ENCODE measurements at places on chromosomes 2 and 18.

DNA sequence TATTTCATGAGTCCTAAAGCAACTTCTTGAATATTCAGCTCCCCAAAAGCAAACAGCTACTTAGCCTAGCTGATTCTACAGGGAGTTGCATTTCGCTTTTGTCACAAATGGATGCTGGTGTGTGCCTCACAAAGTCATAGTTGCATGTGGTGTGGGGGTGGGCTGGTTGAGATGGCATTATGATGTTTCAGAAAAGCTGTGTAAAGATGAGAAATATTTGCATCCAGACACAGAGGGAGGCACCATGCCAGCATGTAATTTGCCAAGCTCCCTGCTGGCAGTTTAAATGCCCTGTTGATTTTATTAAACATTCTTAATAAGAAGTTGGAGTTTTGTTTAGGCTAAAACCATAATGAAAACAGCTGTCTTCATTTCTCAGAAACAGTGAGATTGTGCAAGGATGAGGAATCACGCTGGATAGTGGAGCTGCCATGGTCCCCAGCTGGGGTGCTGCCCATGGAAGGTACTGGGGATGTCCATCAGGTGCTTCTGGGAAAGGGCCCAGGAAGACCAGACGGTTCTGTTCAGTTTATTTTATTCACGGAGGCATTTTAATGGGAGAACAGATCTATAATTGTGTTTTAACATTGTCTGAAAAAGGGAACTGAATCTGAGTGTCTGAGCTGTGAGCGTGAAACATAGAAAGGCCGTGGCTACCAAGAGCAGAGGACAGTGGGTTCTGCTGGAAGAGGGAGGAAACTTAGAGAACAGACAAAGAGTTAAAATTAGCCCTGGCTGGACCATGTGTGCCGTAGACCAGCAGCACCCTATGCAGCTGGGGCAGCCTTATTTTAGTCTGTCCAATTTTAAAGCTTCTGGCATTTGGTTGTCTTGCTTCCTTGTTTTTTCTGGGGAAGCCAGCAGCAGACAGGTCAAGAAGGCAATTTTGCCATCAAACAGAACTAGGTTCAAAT is 177.1 kb downstream of the FAM210A start:
- no peak for DNase-seq

- DNase-seq, result no peak
Observed at GRCh38 chr2:134368009-134368817, 114.3 kb downstream of the MGAT5 start.

GRCh38 chr18:76923485-76924085 is 101.2 kb downstream of the ZNF236 start:
- no peak for DNase-seq

GRCh38 chr18:32438173-32438572 is 32.5 kb downstream of the GAREM1 start:
- no peak for DNase-seq

DNA sequence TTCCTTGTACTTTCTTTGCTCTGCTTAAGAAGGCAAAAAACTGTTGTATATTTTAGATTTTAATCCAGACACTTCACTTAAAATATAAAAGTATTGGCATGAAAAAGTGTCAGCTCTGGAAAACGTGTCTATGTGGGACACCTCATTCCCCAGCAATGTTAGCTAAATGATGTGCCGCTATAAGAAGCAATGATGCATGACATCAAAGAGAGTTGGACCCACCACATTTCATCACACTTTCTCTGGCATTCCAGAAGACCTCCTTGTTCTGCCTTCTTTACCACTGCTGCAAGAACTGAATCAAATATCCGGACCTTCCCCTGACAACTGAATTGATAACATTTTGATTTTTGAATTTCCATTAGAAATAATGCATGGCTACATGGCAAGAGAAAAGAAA is 242.4 kb upstream of the TANK start:
- DNase-seq, result no peak

DNA sequence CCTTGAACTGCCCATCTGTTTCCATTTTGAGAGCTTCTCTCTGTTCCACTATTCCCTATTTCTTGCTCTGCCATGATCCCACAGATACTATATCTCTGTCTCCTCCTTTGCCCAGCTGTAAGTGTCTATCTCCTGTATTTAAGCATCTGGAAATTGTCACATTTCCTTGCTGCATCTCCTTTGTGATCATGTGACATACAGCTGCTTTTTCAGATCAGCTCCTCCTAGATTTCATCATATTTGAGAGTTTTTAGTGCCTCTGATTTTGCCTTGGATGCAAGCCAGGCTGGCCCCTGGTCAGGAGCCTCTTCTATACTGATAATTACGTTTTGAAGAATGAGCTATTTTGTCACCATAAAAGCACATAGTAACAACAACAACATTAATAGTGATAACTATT is 131.7 kb upstream of the TNP1 start:
- no peak for DNase-seq

Data from CD4-positive, alpha-beta T cell treated with Interleukin-17A for 1 hour (primary cell).